ENCODE measurements at places on chromosomes 3 and 15.

DNA sequence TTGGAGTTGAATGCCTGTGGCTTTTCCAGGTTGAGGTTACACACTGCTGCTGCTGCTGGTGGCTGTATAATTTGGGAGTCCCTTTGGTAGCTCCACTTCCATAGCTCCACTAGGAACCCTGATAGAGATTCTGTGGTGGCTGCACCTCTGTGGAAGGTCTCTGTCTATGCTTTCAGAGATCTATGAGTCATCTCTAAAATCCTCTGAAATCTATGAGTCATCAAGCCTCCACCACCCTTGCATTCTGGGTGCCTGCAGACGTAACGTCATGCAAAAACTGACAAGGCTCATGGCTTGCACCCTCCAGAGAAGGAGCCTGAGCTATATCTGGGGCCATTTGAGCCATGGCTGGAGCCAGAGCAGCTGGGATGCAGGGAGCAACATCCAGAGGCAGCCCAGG is 1037.0 kb upstream of the CFAP20DC start:
- no peak for DNase-seq

DNA sequence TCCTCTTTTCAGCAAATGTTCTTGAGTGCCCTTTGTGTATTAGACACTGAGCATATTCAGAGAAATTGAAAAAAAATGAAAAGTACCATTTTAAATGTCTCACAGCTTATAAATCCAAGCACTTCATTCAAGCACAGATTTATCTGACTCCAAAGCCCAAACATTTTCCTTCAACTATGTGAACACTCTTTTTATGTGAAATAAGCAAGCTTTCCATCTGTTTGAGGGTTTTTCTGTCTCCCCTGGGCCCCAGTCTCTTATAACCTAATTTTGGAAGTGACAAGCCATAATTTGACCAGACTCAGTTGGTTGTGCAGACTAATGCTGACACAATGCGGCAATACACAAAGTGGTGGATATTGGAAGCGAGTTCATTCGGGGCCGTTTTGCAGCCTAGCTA is 170.3 kb downstream of the CNTN6 start:
- DNase-seq, result no peak

- no peak for DNase-seq
Observed at GRCh38 chr3:4817128-4817527, 162.1 kb upstream of the BHLHE40 start.

GRCh38 chr3:133849346-133849745 is 43.7 kb downstream of the SRPRB start:
- DNase-seq, result no peak

DNA sequence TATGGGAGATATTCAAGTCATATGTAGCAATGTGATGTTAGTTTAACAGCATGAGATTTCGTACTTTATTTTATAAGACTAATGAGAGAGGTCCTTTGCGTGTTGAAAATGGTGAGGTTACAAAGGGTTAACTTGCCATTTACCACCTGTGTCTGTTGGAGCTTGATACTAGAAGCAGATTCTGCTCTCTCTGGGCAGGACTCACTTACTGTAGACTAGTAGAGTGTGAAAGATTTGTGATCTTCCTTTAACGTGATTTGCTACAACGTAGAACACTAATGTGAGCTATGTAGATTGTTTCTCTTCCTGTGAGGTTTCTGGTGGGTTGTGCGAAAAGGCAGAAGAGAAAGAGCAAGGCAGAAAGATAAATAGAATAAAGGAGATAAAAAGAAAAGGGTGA is 1.1 kb downstream of the TP63 start:
- no peak for DNase-seq

DNA sequence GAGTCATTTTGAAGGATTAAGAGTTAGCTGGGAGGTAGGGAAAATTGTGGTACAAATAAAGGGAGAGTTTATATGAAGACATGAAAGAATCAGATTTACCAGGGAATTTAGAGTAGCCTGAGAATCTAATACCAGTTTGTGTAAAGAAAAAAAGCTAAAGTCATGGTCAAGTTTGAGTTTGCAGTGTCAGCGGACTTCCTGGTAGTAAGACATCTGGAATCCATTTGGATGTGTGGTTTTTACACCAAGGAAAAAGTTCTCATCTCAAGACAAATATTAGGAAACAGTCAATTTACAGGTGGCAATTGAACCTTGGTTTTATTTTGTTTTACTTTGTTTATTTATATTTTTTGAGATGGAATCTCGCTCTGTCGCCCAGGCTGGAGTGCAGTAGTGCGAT is 1.5 kb upstream of the P2RY12 start:
- no peak for DNase-seq

DNA sequence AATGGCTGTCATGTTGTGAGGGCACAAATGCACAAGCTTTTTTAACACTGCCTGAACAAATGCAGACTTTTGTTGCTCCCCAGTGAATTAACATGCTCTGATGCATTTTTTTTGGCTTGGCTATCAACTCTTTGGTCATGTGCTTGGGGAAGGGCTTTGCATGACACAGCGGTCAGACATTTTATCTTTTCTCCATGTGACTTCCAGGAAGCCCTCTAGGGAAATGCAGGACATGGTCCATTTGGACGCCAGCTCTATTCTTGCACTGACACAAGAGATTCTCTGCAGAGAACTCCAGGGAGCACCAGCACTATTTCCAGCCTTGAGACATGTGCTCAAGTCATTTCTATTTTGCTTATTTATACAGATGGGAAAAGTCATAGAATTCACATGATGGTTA is 46.2 kb downstream of the NEK11 start:
- DNase-seq, result no peak

- no peak for DNase-seq
Observed at GRCh38 chr3:34237946-34238345, 439.5 kb downstream of the PDCD6IP start.

GRCh38 chr15:74829486-74829885 is 3.1 kb downstream of the CPLX3 start:
- no peak for DNase-seq

- no peak for DNase-seq
Observed at GRCh38 chr15:72859017-72859756, 75.6 kb upstream of the ADPGK start.

DNA sequence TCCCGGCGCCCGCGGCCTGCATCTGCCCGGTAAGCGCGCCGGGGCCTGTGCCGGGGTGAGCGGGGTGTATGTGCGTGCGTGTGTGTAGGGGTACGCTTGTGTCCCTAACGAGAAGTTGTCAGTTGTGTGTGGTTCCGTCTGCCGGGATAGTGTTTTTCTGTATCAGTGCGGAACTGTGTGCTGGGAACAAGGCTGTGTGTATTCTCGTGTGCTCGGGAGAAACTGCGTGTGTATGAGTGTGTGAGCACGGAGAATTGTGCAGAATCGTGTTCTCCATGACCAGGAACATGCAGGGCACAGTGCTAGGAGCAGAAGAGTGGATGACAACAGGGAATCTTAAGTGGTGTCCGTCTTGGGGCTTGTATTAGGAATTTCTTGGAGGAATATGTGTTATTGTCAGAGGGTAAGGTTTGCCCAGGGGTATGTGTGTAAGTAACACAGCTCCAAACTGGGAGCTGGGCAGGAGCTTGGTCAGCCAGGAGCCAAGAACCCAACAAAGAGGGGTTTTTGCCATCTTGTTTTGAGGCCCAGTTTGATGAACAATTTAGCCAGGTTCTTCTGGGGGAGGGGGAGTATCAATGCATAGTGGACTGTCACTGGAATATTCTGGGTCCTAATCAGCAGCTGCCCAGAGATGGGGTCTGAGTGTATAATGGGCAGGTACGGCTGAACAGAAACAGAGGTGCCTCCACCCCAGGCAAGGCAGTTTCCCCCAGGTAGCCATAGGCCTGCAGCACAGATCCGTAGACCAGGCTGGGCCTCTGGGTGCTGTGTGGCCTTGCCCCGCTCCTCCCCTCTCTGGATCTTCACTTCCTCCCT is 2.1 kb downstream of the ISL2 start:
- no peak for DNase-seq

DNA sequence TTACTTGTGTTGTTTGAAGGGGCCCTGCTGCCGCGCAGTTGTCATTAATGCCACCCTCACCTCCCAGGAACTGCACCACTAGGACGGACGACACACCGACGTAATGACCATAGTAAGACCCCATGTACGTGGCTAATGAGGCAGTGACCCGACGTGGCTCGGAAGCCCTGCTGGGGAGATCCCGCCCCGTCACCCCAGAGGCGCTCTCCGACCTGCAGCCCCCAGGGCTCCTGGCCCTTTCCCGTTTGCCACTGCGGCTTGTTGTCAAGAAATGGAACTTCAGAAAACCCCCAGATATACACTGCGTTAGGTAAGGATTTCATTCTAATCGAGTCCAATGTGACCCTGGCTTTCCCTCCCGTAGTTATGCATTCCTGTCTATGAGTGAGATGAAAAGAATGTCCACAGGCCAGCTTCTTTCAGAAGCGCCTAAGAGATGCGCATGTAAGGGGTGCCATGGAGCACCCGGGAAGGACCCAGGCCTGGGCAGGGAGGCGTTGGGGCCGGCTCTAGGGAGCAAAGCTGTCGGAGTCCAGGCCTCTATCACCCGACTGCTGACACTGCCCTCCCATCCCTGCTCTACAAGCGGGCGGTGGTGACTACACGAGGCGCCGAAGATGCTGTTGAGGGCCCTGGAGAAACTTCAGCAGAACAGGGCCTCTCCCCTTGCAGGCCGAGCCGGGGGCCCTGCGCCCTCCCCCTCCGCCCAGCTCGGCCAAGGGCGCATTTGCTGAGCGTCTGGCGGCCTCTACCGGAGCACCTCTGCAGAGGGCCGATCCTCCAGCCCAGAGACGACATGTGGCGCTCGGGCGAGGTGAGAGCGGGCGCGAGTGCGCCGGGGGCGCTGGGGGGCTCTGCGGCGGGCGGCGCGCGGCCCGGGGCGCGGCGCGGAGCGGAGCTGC is at the start of gene GABRA5:
TSS of gene GABRA5 (plus strand) at position 765 of the 902 bp plus-strand sequence. CDS start 2,187 bp downstream, outside the sequence.
- DNase-seq, result no peak

DNA sequence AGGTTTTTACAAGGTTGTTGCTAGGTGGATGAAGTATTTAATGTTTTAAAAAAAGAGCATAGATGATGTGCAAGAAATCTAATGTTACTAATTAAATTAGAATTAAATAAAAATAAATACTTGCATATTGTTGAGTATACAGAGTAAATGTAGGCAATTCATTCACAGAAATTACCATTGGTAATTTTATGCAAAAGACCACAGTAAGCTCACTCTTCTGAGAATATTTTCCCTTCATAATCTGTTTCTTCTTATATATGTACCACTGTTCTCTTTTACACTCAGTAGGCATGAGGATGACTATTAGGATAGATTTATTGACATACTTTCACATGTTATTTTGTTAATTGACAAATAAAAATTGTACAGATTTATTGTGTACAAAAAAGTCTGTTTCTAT is 681.2 kb upstream of the NECTIN3 start:
- DNase-seq, result no peak

GRCh38 chr3:165225604-165226003 is 29.4 kb upstream of the SLITRK3 start:
- no peak for DNase-seq

DNA sequence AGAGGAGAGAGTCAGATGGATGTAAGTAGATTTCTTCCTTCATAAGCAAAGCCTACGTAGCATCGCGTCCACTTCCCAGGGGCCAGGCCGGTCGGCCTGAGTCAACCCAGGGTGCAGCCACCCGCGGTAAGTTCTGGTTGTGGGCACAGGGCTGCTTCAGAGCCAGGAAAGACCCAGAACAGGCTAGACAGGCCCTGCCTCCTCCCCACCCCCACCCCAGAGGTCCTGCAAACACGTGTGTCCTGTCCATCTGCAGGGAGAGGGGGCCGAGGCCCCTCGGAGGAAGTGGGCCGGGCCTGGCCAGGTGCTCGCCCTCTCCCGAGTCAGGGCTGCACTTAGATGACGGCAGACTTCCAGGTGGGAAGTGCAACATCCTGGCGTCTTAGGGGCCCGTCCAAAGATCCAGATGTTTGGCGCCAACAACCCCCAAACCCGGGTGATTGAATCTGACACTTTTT is 100.8 kb upstream of the ALDH1A3 start:
- DNase-seq, result no peak

GRCh38 chr3:37595784-37596180 is 265.9 kb upstream of the CTDSPL start:
- DNase-seq, result no peak
